Small intestine (tissue), 16 donors: ENCODE measurements at places on chromosomes 5 and 9. TPM values are rescaled to one million over a fixed set of nuclear protein-coding genes. Genes with fewer than 3 reads are reported as not detected.
A peak's percentile ranks its signal among the peaks of the same experiment; 100 is the strongest.

GRCh38 chr5:135319928-135320606 is 79.0 kb downstream of the MACROH2A1 start:
- H3K4me1 ChIP-seq, result no peaks in the 10 kb centered on the region
- H3K36me3 ChIP-seq, result no peaks in the 10 kb centered on the region
- peaks cover 9% of the 10 kb centered on the region for H3K27me3 ChIP-seq
- no peak for DNase-seq
- H3K4me3 ChIP-seq, result no peak overlapping the region

DNA sequence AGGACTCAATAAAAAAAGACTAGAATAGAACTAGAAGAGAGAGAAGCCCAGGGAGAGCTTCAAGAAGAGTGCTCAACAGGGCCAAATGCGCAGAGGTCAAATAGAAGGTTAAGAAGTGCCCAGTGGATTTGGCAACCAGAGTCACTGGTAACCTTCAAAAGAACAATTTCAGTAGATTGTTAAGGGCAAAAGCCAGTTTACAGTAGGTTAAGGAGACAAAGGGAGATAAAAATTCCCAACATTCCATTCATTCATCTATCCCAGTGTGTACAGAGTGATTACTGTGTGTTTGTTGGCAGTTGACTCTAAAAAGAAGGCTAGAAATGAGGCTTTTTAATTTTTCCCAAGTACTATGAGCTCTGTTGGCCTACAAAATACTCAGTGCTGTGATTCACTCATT is 69.4 kb downstream of the RIGI start:
- no peaks in the 10 kb centered on the region for H3K4me1 ChIP-seq
- H3K4me3 ChIP-seq, result no peak overlapping the region
- H3K36me3 ChIP-seq, result peaks cover 25% of the 10 kb centered on the region
- H3K27ac ChIP-seq, result no peak overlapping the region
- no peak for DNase-seq

GRCh38 chr5:124919076-124919475 is 172.6 kb upstream of the ZNF608 start:
- H3K27me3 ChIP-seq, result no peaks in the 10 kb centered on the region
- no peak for DNase-seq
- H3K27ac ChIP-seq, result no peak overlapping the region
- no peak overlapping the region for H3K4me3 ChIP-seq
- H3K4me1 ChIP-seq, result no peaks in the 10 kb centered on the region
- no peaks in the 10 kb centered on the region for H3K36me3 ChIP-seq

- H3K4me3 ChIP-seq, result no peak overlapping the region
- H3K27me3 ChIP-seq, result no peaks in the 10 kb centered on the region
- no peaks in the 10 kb centered on the region for H3K36me3 ChIP-seq
- DNase-seq, result no peak
- no peaks in the 10 kb centered on the region for H3K4me1 ChIP-seq
Observed at GRCh38 chr5:157088342-157088990, 20.4 kb downstream of the HAVCR2 start.

DNA sequence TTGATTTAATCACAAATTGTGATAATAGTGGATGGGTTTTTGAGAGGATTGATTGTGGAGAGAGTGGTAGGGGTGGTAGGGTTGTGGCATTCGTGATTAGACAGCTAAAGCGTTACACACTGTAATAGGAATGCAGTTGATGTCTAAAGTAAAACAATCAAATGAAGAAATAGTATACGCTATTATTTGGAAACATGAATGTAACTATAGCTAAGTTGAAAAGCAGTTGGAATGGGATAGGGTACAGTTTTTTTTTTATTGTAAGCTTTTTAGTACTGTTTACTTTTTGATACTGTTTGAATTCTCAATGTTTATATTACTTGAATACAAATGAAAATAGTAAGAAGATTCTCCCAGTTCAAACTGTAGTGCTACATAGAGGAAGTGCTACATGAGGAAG is 51.8 kb downstream of the RANBP17 start:
- no peaks in the 10 kb centered on the region for H3K27me3 ChIP-seq
- H3K4me1 ChIP-seq, result no peaks in the 10 kb centered on the region
- no peak overlapping the region for H3K4me3 ChIP-seq
- H3K27ac ChIP-seq, result no peak overlapping the region

DNA sequence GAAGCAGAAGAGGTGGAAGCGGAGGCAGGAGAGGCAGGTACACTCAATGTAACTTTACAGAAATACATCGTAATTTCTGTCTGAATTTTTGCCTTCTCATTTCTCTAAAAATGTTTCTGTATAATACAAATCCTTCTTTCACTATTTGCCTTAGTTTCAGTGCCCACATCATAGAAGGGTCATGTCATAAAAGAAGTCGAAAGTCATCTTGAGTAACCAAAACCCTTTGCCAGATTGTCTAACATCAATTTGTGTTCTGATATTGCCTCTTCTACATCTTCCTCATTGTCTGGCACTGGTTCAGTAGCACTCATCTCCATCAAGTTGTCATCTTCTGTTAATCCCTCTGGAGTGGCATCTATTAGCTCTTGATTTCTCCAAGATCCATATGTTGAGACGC is 6.2 kb upstream of the CYFIP2 start:
- no peaks in the 10 kb centered on the region for H3K27me3 ChIP-seq
- H3K27ac ChIP-seq, result no peak overlapping the region
- no peaks in the 10 kb centered on the region for H3K36me3 ChIP-seq
- H3K4me3 ChIP-seq, result no peak overlapping the region

- no peak overlapping the region for H3K4me3 ChIP-seq
- H3K36me3 ChIP-seq, result no peaks in the 10 kb centered on the region
- no peaks in the 10 kb centered on the region for H3K27me3 ChIP-seq
- H3K4me1 ChIP-seq, result no peaks in the 10 kb centered on the region
Observed at GRCh38 chr5:76528547-76529331, 94.5 kb downstream of the F2RL2 start.

GRCh38 chr9:135791431-135792267 is 89.7 kb downstream of the KCNT1 start:
- no peak for DNase-seq
- no peaks in the 10 kb centered on the region for H3K36me3 ChIP-seq
- H3K27me3 ChIP-seq, result no peaks in the 10 kb centered on the region

DNA sequence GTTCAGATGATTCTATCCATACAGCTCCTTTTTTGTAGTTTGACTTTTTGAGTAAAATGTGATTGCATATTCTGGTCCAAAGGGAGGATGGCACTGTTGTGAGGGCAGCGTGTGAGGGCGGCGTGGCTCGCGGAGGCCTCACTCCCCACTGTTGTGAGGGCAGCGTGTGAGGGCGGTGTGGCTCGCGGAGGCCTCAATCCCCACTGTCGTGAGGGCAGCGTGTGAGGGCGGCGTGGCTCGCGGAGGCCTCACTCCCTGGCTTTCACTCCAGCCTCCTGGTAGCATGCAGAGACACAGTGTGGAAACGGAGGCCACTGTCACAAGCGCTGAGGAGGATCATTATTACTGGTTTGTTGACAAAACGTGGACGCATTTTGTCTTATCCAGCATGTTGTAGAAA is 79.0 kb downstream of the EHMT1 start:
- H3K27ac ChIP-seq, result no peak overlapping the region
- H3K36me3 ChIP-seq, result no peaks in the 10 kb centered on the region
- no peaks in the 10 kb centered on the region for H3K27me3 ChIP-seq
- H3K4me1 ChIP-seq, result no peaks in the 10 kb centered on the region

GRCh38 chr9:111192650-111193049 is 137.4 kb downstream of the OR2K2 start:
- no peak for DNase-seq
- H3K27ac ChIP-seq, result no peak overlapping the region
- no peaks in the 10 kb centered on the region for H3K27me3 ChIP-seq
- no peaks in the 10 kb centered on the region for H3K36me3 ChIP-seq
- no peak overlapping the region for H3K4me3 ChIP-seq

GRCh38 chr5:90803381-90803780 is 244.8 kb downstream of the ADGRV1 start:
- no peak for DNase-seq
- no peak overlapping the region for H3K27ac ChIP-seq
- H3K4me3 ChIP-seq, result no peak overlapping the region

GRCh38 chr5:148482697-148483462 is 99.1 kb downstream of the FBXO38 start:
- H3K27ac ChIP-seq, result no peak overlapping the region
- H3K4me3 ChIP-seq, result no peak overlapping the region
- no peaks in the 10 kb centered on the region for H3K4me1 ChIP-seq
- no peaks in the 10 kb centered on the region for H3K27me3 ChIP-seq
- DNase-seq, result peak; percentile 34
- H3K36me3 ChIP-seq, result no peaks in the 10 kb centered on the region

Gene GPR150
- 0.15 TPM for polyA plus RNA-seq

Gene C9orf50
- 0.27 TPM for polyA plus RNA-seq

Gene NKD2
- polyA plus RNA-seq, result 0.22 TPM

Gene PCDHGB3
- polyA plus RNA-seq, result not detected

DNA sequence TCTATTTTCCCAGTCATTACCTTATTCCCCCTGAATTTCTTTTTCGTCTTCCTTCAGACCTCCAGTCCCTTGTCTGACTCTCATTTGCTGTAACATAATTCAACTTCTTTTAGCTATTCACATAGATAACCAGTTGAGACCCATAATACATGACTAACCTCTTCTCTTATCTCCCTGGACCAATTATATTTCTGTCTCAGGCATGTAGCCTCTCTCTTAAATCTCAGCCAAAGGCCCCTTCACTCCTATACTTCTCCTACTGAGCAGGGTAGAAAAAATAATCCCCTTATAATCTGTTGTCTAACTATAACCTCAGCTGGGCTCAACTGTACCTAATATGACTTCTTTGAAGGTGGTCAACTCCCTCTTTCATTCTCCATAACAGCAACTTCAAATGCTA is 20.9 kb downstream of the RANBP6 start:
- H3K27me3 ChIP-seq, result no peaks in the 10 kb centered on the region
- H3K27ac ChIP-seq, result no peak overlapping the region
- H3K36me3 ChIP-seq, result no peaks in the 10 kb centered on the region

DNA sequence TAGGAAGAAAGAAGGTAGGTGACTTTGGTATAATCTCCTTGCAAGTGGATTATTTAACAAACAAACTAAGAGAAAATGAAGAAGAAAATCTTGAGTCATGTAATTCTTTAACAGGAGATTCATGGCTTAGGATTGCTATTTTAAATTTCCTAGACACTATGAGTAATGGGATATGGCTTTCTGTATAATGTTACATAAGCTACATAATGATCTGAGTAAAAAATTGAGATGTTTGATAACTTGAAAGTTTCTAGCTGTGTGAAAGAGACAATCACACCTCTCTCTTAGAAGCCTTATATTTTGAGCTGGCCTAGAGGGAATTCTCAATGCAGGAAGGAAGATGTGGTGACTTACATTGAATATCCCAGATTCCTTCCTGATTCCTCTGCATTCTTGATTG is 92.5 kb downstream of the CDH9 start:
- no peaks in the 10 kb centered on the region for H3K4me1 ChIP-seq
- H3K27ac ChIP-seq, result no peak overlapping the region
- no peaks in the 10 kb centered on the region for H3K27me3 ChIP-seq
- no peak overlapping the region for H3K4me3 ChIP-seq
- no peak for DNase-seq

GRCh38 chr5:98282521-98282920 is 490.9 kb upstream of the RGMB start:
- no peak overlapping the region for H3K4me3 ChIP-seq
- H3K27me3 ChIP-seq, result no peaks in the 10 kb centered on the region
- DNase-seq, result no peak
- H3K27ac ChIP-seq, result no peak overlapping the region
- H3K4me1 ChIP-seq, result no peaks in the 10 kb centered on the region
- H3K36me3 ChIP-seq, result no peaks in the 10 kb centered on the region

GRCh38 chr9:89304020-89304833 is 6.8 kb upstream of the CKS2 start:
- H3K4me1 ChIP-seq, result no peaks in the 10 kb centered on the region
- no peaks in the 10 kb centered on the region for H3K36me3 ChIP-seq
- DNase-seq, result peak; percentile 68

Gene TOMM5
- polyA plus RNA-seq, result 136 TPM
